NB4 (cell line): ENCODE measurements at places on chromosomes 1 and 21.

DNA sequence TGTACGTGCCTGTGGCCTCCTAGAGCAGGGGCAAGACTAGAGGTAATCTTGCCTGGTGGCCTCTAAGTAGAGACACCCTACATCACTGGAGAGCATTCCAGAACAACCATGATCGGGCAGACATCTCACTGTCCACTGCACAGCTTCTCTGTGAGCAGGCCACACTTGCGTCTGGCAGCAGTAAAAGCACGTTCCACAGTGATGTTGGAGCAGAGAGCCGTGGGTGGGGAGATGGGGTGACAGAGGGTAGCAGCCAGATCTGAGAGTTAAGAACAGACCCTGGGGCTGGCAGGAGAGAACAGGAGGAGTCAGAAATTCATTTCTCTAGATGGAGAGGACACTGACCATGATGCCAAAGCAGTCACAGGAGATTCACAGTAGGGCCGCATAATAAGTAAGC, 293.0 kb downstream of the HHAT start:
- no peak for DNase-seq

GRCh38 chr1:232249339-232249738, 380.6 kb downstream of the SIPA1L2 start:
- peak; percentile 12 for DNase-seq

DNA sequence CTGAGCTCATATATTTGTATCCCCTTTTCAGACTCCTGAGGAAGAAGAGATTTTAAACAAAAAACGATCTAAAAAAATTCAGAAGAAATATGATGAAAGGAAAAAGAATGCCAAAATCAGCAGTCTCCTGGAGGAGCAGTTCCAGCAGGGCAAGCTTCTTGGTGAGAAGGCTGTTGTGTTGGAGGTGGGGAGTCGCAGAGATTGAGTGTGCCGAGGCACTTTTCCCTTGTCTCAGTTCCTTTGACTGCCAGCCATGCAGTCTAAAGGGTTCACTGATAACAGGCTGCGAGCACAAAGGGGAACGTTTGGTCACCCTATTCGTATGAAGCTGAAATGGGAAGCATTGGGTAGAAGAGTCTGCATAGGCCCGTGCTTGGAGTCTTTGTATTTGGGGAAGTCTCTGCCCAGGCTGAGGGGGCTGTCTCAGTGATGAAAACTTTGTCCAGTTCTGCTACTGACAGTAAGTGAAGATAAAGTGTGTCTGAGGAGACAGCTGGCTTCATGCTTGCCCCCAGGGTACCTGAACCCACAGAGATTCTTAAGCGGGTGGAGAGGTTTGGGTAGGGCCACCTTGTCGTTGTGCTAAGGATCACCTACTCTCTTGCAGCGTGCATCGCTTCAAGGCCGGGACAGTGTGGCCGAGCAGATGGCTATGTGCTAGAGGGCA, 2.8 kb downstream of the RPS8 start:
- DNase-seq = peak; percentile 36

GRCh38 chr1:225745273-225745672, 32.4 kb upstream of the SRP9 start:
- DNase-seq = no peak

- DNase-seq = no peak
These were observed 74.5 kb downstream of the ITPKB start for GRCh38 chr1:226664413-226665101.

DNA sequence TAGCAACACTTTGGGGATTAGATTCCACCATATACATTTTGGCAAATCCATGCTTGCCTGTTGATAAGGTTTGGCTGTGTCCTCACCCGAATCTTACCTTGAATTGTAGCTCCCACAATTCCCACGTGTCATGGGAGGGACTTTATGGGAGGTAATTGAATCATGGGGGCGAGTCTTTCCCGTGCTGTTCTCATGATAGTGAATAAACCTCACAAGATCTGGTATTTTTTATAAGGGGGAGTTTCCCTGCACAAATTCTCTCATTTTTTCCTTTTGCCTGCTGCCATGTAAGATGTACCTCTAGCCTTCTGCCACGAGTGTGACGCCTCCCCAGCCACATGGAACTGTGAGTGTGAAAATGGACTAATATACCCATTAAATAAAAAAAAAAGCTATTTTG, 265.3 kb downstream of the MRPL39 start:
- DNase-seq = no peak

GRCh38 chr1:29043274-29043965, 80.3 kb downstream of the TMEM200B start:
- no peak for DNase-seq

- no peak for DNase-seq
These were observed 321.0 kb downstream of the PLPP3 start for GRCh38 chr1:56258371-56258770.

- DNase-seq = no peak
These were observed 173.3 kb upstream of the EDN2 start for GRCh38 chr1:41657679-41658295.

DNA sequence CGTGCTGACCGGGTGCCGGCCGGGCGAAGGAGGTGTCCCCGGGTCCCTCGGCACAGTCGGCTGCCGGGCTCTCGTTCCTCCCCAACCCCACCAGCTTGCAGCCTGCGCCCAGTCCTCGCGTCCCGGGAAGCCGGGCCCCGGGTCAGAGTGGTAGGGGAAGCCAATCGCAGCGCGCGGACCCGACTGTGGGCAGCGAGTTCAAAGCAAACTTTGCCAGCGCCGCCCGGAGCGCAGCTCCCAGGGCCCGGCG, 328 bp downstream of the MYCL start:
- DNase-seq = no peak
